ENCODE measurements at places on chromosomes 5 and 9.

- DNase-seq = peak; percentile 68
These were observed 885 bp upstream of the MLLT3 start for GRCh38 chr9:20623021-20623747.

DNA sequence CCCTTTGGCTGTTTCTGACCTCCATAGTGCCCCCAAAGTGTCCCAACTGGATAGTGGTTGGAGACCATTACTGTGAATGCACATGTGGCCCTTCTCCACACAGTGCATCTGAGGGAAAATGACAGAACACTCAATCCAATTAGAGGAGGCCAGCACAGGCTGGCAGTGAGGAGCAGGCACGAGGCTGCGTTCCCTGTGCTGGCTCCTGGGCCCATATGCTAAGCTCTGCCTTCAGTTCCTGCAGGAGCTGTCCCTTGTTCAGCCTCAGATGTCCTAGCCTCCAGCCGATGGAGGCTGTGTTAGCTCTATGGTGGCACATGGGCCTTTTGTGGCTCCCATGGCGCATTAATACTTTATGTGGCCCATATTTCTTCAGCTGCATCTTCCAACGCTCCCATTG is 35.8 kb downstream of the ALG2 start:
- DNase-seq = no peak

DNA sequence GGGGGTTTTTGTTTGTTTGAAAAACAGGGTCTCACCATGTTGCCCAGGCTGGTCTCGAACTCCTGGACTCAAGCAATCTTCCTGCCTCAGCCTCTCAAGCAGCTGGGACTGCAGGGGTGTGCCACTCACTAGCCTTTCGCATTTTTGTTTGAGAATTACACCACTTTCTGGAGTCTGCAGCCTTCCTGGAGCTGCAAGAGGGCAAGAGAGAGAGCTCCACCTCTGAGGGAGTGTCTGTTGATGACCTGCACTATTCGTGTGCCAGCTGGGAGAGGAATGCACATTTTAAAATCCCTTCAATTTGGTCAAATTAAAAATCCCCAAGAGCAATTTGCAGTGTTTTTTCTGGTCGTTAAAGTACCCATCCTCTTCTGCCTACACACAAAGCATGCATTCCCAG is 5.0 kb upstream of the CKMT2 start:
- DNase-seq = no peak

DNA sequence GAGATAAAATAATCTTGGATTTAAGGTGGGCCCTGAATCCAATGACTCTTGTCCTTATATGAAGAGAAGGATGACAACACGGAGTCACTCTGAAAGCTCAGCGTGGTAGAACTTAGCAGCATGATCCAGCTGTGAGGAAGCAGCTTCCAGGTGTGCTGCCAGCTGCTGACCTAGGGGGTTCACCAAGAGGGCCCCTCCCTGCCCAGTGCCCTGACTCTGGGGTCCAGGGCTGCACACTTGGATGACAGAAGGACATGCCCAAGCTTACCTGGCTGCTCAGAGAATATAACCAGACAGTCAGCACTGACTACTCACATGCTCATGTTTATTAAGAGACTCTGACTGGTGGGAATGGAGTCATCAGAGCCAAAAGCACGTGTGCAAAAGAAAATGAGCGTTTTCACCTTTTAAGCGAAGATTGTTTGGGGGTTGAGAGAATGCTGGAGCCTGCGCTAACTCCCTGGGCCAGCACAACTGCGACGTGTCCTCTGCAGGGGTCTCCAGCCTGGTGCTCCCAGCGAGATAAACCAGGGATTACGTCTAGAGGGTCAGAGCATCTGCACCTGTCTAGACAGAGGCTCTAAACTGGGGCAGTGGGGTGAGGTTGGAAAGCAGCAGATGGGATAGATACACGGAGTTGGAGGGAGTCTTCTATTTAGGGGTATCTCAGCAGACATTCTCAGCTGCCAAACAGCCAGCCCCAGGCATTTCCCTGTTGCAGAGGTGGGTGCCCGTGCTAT is 41.3 kb downstream of the ROPN1L start:
- no peak for DNase-seq

- DNase-seq = no peak
These were observed 5.8 kb downstream of the PAEP start for GRCh38 chr9:135567311-135567710.

DNA sequence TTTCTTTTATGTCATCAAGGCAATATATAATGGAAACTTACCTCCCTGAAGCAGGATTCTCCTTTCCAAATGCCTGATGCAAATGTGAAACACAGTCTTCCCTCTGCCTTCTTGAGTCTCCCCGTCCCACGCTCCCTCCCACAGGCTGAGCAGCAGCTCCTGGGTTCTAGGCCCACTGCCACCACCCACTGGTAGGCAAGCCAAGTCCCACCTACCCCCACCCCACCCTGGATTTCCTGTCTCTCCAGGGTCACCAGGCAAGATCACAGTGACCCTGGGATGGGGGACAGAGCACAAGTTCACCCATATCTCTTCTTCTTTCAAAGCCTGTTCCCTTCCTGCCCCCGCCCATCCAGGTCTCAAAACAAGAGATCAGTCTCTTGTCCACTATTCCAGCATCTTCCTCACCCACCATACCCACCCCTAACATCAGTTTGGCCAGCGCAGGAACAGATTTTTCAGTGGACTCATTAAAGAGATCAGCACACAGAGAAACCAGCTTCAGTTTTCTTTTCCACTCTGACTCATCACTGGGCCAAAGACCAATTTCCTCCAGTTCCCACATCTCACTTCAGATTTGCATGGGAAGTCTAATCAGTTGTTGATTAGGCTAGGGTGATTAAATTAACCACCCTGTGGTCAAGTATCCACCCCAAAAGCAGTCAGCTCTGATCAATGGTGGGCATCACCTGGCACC is 151.5 kb downstream of the ACTL7B start:
- DNase-seq = no peak

GRCh38 chr9:98944057-98944733 is 488 bp downstream of the COL15A1 start:
- DNase-seq = peak; percentile 8

- no peak for DNase-seq
These were observed 318.6 kb upstream of the RGMB start for GRCh38 chr5:98454904-98455303.

- no peak for DNase-seq
These were observed 94.5 kb downstream of the LMX1B start for GRCh38 chr9:126708178-126708577.

- DNase-seq = no peak
These were observed 11.6 kb upstream of the ECM2 start for GRCh38 chr9:92547356-92547755.

DNA sequence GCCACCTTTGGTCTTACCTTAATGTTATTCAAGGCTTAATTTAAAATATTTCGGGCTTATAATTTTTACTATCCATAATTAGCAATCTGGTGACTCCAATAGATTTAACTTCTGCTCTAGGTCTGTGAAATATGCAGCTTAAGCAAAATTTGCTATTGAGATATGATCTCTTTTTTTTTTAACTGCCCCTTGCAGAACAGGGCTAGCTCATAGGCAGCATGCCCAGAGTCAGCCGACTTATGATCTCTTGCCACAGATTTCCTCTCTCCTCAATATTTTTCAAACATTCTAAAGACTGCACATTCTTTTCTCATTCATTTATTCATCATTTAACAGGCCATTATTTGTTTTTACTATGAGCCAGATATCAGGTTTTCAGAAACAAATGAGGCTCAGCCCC is 4.5 kb downstream of the TTC23L start:
- no peak for DNase-seq

DNA sequence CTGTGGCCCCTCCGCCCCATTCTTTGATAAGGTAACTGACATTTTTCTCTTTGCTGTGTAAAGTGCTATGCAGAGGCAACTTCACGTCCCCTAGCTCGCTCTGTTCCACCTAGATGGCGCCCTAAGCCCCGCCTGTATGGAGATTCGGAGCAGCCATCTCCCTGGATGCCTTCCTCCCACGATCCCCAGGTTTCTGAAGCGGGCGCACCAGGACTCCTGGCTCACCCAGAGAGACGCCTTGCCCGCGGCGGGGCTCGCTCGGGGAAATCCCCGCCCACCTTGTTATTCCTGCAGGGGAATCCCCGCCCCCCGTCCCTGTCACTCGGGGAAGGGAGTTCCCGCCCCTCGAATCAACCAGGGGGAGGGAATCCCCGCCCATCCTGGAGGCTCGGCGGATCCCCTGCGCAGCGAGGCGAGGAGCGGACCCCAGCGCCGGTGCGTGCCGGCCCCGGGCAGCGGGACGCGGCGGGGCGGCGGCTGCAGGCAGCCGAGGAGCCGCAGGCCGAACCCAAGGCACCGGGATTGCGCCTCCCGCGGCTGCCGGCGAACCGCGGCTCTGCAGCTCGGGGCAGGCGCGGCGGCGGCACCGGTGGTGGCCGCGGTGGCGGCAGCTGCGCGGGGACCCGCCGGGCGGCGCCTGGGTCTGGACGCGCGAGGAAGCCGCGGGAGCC is at the start of gene PDZD2:
Gene PDZD2 (plus strand): TSS at position 384 of the 671 bp plus-strand sequence.
- peak; percentile 77 for DNase-seq

DNA sequence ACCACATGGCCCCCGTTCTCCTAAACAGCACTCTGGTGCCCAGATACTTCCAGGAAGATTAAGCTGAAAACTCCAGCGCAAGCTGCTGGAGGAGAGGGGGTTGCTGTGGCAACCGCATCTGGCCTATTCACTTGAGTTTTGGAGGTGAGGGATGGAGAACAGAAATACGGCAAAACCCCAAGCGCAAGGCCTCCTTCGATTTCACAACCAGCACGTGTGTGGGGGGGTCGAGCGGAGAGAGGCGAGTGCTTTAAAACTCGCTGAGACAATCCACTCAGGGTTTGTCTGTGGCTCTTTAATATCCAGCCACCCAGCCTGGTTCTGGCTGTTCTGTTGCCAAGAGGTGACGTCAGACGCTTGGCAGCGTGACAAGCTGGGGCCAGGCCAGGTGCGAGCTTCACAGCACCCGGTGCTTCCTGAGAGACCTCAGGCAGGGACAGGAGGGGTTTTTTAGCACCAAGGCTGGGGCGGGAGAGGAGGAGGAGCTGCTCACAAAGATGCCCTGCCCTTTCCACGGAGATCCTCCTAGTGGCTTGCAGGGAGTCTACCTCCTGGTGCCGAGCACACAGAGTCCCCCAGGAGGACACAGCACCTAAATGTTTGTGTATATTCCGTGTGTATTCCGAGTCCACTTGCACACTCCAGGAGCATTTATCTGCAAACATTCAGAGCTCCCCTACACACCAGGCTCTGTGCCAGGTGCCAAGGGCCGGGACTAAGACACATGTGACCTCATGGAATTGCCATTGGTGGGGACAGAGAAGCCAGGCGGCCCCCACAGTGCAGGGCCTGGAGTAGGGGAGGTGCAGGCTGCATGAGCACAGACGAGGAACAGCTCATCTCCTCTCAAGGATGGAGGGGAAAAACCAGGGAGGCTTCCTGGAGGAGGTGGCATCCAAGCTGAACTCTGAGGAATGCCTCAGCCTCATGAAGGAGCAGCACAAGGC is 194.6 kb downstream of the OLFM1 start:
- peak; percentile 65 for DNase-seq

DNA sequence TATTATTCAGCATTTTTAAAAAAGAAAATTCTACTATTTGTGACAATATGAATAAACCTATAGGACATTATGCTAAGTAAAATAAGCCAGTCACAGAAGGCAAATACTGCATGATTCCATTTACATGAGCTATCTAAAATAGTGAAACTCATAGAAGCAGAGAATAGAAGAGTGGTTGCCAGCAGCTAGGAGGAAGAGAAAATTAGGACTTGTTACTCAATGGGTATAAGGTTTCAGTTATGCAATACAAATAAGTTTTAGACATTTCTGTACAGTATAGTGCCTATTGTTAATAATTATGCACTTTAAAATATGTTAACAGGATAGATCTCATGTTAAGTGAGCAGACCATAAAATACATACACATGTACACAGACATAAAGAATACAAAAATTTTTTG is 73.8 kb upstream of the SPINK5 start:
- no peak for DNase-seq

GRCh38 chr5:172003746-172004145 is 2.7 kb downstream of the FBXW11 start:
- DNase-seq = no peak

GRCh38 chr5:117837786-117838185 is 1150.6 kb downstream of the DTWD2 start:
- DNase-seq = no peak

DNA sequence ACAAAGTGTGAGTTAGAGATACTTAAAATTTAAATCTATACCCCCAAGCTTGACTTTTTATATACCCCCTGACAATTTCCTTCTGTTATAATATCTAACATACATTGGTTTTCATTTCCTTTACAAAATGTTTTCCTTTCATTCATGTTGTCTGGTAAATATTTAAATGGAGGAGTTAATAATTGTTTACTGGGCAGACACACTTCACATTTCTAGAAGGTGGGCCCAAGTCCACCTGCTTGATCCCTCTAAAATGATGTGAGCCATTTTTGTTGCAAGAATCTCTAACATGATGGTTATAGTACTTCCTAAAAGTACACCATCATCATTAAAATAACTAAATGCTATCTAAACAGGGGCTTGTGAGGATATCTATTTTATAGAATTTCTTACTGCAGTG is 155.9 kb downstream of the FAM174A start:
- no peak for DNase-seq

GRCh38 chr9:132008855-132009812 is 70.5 kb downstream of the MED27 start:
- no peak for DNase-seq

- DNase-seq = peak; percentile 72
These were observed 23.9 kb downstream of the IRF1 start for GRCh38 chr5:132466433-132467286.

DNA sequence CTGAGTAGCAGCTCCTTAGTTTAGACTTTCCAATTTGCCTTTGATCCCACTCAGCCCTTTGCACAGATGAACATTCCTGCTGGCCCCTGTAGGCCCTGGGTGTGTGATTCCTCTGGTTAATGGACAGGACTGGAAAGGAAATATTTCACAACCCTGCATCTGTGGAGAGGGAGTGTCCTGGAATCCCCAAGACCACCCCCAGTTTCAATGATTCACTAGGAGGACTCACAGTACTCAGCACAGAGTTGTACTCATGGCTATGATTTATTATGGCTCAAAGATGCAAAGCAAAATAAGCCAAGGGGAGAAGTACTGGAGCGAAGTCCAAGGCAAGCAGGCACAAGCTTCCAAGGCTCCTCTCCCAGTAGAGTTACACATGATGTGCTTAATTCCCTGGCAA is 42.4 kb upstream of the TJP2 start:
- no peak for DNase-seq

DNA sequence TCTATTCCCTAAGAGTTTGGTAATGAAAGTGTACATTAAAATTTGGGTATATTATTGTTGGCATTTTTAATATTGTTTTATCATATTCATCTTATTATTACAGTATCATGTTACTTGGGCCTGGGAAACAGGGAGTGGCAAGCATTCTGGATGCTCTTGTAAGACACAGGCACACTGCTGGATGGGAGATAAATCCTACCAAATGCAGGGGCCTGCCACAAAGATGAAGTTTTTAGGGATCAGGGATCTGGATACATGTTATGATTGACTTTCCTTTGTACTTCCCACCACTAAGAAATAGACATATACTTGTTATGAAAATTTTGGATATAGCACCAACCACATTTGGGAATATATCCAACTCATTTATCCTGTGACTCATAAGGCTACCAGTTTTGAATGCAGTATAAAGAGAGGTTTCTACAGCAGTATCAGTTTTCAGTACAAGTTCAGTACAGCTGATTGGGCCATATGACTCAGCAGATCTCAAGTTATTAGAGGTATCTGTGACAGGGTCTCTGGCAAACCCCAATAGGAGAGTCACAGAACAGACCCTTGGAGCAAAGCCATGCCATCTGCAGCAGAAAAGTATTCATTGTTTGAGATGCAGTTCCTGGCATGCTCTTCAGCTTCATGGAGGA is 360.1 kb downstream of the DMAC1 start:
- no peak for DNase-seq

- DNase-seq = no peak
These were observed 83.7 kb upstream of the IRX1 start for GRCh38 chr5:3511934-3512333.

GRCh38 chr5:162230348-162230747 is 162.8 kb downstream of the GABRG2 start:
- no peak for DNase-seq

Measured in activated naive CD4-positive, alpha-beta T cell treated with anti-CD3 and anti-CD28 coated beads for 36 hours (primary cell).